Activated CD4-positive, alpha-beta T cell treated with anti-CD3 and anti-CD28 coated beads, Interleukin-2, amount 50 U/mL, for 24 hours (primary cell): ENCODE measurements at places on chromosomes 2 and 18.

GRCh38 chr2:155310589-155310988 lies 612.1 kb downstream of the KCNJ3 start:
- DNase-seq: no peak

DNA sequence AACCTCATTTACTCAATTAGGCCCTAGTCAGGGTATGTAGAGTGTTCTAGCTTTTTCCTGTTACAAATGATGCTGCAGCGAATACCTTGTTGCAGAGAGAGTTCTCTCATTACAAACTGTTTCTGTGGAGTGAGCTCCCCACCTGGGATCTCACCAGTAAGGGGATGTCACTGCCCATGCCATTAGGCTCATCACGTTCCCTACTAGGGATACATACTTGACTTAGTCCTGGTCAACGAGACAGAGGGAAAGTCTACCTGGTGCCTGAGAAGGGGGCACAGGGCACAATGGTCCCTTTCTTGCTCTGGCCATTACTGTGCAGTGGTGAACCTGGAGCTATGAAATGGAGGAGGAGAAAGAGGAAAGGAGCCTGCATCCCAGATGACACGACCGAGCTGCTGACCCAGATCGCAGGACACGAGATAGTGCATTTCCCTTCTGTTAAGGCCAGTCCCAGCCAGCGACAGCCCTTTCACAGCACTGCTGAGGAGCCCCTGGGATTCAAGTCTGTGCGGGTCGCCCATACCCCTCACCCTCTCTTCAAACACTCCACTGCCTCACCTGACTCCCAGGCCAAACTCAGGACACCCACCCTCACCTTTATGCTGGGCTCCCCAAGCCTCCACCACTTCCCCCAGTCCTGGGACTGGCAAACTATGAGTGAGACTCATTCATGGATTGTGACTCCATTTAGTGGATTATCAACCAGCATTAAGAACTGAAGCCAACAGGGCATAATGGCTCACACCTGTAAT lies 16.0 kb downstream of the MALL start:
- no peak for DNase-seq

- DNase-seq: no peak
Observed at GRCh38 chr2:138147796-138148195, 183.5 kb downstream of the HNMT start.

GRCh38 chr2:197281421-197281820 lies 29.2 kb downstream of the ANKRD44 start:
- DNase-seq: no peak

DNA sequence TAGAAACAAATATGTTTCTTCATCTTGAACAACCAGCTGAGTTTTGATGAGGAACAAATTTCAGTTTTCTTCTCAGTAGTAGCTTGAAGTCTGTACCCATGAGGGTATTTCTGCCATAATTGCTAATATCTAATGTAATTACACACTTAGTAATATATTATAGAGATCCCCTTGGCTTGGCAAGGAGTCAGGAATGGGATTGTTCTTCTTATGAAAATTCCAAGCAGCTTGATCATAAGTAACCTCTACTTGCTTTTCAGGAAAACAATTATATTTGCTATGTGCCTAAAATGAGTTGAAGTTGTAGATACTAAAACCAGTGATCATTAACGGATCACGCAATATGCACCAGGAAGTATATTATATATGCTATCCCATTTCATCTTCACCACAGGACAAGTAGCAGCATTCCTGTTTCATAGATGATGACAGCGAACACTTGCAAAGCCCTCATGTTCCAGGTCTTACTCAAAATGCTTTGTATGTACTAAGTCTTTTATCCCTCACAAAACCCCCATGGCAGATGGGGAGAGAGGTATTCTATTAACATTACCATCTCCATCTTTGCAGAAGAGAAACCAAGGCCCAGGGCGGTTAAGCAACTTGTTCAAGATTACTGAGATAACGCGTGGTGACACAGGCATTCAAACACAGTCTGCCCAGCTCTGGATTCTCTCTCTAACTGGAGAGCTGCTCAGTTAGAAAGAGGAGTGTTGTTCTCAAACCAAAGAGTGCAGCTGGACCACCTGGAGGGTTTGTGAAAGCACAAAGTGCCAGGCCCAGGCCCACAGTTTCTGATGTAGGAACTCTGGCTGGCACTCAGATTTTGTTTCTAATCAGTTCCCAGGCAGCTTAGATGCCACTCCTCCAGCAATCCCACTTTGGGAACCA lies 21.8 kb upstream of the RGPD4 start:
- no peak for DNase-seq

DNA sequence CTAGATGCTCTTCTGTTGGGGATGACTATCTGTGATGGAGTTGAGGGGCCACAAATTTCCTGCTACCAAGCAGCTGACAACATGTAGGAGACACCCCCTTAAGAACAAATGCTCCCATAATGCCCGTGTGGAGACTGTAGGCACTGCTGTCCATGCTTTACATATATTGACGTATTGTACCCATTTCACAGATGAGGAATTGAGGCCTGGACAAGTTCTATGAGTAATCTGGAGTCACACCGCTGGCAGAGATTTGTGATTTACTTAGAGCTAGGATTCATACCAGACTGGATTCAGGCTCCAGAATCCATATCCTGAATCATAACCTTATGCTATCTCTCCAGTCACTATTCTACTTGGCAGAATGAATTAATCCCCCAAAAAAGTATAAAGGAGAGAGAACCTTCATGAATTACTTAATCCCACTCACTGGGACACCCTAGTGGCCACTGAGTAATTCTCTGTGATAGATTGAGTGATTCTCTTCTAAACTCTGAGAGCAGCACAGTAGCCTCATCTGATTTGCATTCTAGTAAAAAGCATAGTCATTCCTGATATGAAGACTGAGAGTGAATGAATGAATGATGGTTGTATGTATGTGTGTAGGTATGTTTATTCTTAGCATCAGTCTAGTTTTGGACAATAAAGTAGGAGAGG lies 460.7 kb upstream of the MEIS1 start:
- DNase-seq: no peak

DNA sequence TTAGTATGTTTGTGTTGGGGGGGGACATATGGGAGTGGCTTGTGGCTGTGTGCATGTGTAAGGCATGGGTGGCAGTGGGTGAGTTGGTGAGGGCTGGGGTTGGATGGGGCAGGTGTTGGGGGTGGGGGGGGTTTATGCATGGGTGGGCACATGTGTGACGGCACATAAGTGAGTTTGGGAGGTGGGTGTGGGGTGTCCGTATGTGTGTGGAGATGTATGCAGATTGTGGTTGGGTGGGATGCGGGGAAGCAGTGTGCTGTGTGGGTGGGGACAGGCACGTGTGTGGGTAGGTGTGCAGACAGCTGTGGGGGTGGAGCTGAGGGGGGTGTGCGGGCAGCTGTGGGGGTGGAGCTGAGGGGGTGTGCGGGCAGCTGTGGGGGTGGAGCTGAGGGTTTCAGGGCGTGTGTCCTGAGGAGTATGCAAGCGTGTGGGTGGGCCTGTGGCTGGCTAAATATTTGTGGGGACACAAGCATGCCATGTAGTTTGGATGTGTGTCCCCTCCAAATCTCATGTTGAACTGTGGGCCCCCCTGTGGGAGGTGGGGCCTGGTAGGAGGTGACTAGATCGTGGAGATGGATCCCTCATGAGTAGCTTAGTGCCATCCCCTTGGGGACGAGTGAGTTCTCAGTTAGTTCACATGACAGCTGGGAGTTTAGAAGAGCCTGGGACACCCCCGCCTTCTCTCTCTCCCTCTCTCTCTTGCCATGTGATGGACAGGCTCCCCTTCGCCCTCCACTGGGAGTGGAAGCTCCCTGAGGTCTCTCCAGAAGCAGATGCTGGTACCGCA lies 59.4 kb downstream of the ANKMY1 start:
- no peak for DNase-seq

- DNase-seq: no peak
Observed at GRCh38 chr2:69715964-69716363, 26.0 kb upstream of the ANXA4 start.

- no peak for DNase-seq
Observed at GRCh38 chr18:68034296-68034695, 517.8 kb upstream of the DSEL start.

GRCh38 chr2:191738667-191739066 lies 60.7 kb downstream of the NABP1 start:
- no peak for DNase-seq

DNA sequence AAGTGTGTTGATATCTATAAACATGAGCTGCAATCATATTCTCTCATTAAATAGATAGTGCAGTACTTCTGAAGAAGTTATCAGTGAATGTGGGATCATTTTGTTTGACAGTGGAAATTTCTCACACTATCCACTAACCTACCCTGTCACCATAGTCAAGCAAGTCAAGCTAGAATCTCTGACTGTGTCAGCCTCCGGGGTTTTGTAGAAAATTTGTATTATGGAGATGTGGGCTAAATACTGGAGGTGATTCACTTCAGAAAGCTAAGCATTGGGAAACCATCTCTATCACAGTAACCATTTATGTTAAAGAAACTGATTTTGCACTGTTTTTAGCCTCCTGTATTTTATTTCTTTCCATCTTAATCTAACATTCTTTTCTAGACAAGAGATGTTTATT lies 126.6 kb upstream of the CREB1 start:
- DNase-seq: no peak

- DNase-seq: peak; percentile 84
Observed at GRCh38 chr2:241102239-241102803, at the start of gene MTERF4. Gene MTERF4, minus strand, starts transcription at chr2:241102287. Its CDS starts 14 bp downstream, at chr2:241102273.

DNA sequence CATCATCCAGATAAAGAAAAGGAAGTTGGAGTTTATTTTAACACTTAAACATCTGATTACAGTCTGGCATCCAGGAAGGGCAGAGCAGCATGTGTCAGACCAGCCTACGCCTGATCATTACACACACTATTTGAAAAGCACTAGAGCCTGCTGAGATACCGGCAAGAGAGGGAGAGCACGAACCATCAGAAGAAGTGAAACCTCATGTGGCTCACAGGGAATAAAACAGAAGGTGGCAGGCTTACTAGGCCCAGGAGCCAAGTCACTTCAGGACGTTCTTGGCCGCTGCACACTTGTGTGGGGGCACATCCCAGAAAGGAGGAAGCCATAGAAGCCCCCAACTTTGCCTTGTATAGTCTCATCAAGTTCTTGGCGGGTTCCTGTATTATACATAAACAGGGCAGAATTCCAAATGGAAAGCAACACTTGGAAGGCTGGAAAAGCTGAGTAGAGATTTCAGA lies 105.5 kb downstream of the UGGT1 start:
- DNase-seq: no peak

- DNase-seq: no peak
Observed at GRCh38 chr2:203636588-203637470, 69.6 kb upstream of the CD28 start.
